Stimulated activated naive CD8-positive, alpha-beta T cell treated with anti-CD3 and anti-CD28 coated beads, Interleukin-15, amount 100 ng/mL, for 72 hours (primary cell): ENCODE measurements at places on chromosomes 3 and 15.

- DNase-seq = no peak
Observed at GRCh38 chr15:80777137-80777536, 2.0 kb upstream of the CEMIP start.

DNA sequence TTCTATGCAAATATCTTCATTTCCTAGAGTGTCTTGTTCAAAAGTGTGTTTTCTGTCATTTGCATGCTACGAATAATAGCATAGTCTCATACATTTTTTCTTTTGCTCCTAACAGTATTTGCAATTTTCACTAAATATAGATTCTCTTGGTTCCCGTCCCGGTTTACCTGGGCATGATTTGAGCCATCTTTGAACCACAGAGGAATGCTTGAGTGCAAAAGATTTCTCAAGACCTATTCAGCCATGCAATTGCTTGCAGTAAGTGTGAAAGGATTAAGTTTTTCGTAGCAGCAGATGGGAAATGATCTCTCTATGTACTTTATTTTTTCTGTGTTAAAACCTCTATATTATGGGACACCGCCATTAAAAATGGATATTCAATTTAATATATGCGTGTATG, 733.0 kb downstream of the ZPLD1 start:
- DNase-seq = no peak

DNA sequence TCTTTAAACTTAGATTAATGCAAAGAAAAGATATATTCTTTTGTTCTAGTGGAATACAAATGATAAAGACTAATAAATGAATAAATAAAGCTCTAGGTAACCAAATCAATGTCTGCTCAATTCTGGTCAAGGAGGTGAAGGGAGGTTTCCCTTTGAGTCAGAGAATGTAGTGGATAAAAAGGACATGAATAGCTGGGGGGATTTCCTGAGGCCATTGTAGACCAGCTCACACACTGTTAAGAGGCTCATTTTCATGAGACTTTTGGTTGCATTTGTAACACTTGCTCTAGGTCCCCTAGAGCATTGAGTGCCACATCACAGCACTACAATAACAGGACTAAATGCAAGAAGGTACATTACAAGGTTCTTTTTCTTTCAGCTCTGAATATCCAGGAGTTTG, 170.7 kb downstream of the TIGIT start:
- no peak for DNase-seq

DNA sequence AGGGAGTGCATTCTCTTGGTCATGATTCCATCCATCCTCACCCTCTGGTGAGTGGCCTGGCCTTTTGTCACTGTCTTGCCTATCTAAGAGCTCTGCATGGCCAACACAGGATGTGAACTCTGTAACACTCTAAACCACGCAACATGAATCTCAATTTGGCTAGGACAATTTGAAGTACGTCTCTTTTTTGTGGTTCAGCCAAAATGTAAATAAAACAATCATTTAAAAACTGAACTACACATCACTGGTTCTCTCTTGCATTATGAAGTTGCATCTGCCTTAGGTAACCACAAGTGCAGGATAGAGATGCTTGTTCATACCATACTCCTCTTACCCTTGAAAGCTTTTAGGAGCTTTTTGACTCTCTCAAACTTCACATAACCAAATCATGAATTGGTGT, 27.3 kb downstream of the CCR3 start:
- no peak for DNase-seq

DNA sequence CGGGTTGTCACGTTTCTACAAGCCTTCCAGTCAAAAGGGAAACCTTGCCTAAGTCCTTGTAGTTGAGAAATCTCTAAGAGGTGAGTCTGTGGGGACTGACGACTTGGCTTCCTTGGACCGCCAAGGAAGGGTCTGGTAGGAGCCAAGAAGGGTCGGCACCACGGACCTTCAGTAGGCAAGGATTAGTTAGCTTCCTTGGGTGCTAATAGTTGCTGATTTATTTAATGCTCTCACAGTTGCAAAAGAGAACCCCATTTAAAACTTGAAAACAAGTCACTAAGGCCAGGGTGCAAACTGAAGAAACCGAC, 361 bp upstream of the LCMT2 start:
- DNase-seq = no peak

GRCh38 chr15:74252291-74252690, 16.2 kb downstream of the CCDC33 start:
- DNase-seq = no peak

DNA sequence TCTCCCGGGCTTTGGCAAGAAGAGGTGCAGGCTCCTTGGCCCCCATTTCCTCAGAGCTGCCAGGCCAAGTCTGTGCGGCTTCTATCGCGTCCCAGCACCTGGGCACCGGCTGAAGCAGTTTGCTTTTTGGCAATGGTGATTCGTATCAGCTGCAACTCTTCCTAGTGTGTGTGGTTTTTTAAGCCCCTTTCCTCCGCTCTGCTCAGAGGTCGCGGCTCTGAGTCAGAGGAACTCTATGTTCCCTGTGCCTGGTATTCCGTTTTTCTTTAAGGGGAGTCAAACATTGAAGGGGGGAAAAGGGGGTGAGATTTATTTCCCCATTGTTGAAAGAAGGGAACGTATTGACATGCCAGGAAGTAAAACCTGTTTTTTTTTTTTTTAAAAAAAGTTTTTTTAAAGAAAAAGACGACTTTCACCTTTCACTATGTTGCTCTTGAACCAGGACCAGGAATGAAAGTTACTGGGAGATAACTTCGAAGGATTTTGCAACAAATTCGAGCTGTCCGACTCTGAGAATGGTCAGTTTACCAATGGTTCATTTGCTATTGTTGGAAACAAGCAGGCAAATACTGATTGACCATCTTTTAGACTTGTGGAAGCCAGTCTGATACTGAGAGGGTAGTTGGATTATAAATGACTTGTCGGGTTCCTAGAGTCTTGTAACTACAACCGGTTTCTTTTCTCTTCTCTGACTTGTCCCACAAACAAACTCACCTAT, 1.1 kb downstream of the ARMC8 start:
- DNase-seq = peak; percentile 41

DNA sequence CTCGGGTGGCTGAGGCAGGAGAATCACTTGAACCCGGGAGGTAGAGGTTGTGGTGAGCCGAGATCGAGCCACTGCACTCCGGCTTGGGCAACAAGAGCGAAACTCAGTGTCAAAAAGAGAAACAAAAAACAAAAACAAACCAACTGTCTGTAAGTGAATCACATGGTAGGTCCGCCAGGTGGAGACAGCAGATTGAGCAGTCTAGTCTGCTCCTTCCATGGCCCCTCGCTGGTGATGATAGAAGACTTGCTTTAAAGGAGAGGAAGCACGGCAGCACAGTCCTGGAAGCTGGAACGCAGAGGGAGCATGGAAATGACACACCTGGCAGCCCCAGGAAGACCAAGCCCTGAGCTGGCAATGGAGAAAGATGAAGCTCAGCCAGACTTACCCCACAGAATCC, 31.4 kb upstream of the MGLL start:
- DNase-seq = no peak

DNA sequence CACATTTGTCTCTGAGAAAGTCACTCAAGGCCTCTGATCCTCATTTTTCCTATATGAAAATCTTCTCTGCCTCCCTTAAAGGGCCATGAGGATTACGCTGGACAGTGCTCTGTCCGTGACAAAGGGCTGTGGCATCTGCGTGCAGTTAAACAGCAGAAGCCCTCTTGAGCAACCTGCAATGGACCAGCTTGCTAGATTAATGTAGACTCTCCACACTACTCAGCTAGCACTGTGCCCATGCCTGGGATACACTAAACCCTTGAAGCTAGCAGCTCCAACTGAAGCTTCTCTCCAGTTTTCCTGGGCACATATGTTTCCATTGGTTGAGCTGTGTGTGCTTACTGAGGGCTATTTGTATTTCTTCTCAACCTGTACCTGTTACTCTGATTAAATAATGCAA, 303.8 kb downstream of the RPLP1 start:
- DNase-seq = no peak

- DNase-seq = no peak
Observed at GRCh38 chr3:148643389-148643840, 54.3 kb upstream of the AGTR1 start.

GRCh38 chr15:53307952-53308624, 451.4 kb downstream of the WDR72 start:
- DNase-seq = no peak

GRCh38 chr3:152243301-152243711, 25.4 kb upstream of the MBNL1 start:
- DNase-seq = no peak

GRCh38 chr3:51354731-51355615, 30.1 kb upstream of the MANF start:
- DNase-seq = no peak

GRCh38 chr3:42210726-42211125, 55.3 kb downstream of the CCK start:
- no peak for DNase-seq

GRCh38 chr3:68861521-68861920, 70.8 kb downstream of the TAFA4 start:
- no peak for DNase-seq

GRCh38 chr15:88949734-88950400, 36.7 kb upstream of the MFGE8 start:
- DNase-seq = no peak

- DNase-seq = no peak
Observed at GRCh38 chr15:62417439-62417838, 252.4 kb upstream of the C2CD4B start.

DNA sequence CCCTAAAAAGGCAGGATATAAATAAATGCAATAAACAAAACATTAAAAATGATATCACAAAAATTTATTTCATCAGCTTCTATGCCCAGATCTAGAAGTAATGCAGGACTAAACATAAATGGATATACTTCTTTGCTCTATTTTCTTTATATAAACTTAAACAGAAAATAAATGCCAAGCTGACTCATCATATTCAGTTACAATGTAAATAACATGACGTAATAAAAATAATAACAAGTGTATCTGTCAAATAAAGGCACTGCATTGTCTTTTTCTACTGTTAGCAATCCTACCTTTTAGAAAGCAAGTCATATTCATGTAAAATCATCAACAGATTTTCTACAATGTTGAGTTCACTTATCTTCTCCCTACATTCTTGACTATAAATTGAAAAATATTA, 61.6 kb downstream of the NEK10 start:
- DNase-seq = no peak

GRCh38 chr3:42946050-42946449, 33.1 kb upstream of the GASK1A start:
- no peak for DNase-seq

GRCh38 chr3:179149951-179150350, 1.8 kb downstream of the PIK3CA start:
- DNase-seq = no peak

DNA sequence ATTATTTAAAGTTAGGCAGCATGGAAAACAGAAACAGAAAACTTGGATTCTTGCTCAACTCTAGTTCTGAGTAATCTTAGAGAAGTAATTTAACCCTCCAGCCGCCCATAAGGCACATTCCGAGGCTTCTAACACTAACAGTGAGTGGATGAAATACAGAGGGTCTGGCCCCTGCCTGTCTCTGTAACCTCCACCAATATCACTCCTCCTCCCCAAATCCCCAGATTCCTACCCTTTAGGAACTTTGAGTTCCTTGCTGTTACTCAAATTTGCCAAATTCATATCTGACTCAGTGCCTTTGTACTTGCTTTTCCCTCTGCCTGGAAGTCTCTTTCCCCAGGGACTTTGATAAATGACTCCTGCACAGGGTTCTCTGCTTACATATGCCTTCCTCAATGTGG, 112.5 kb upstream of the TGFBR2 start:
- no peak for DNase-seq

DNA sequence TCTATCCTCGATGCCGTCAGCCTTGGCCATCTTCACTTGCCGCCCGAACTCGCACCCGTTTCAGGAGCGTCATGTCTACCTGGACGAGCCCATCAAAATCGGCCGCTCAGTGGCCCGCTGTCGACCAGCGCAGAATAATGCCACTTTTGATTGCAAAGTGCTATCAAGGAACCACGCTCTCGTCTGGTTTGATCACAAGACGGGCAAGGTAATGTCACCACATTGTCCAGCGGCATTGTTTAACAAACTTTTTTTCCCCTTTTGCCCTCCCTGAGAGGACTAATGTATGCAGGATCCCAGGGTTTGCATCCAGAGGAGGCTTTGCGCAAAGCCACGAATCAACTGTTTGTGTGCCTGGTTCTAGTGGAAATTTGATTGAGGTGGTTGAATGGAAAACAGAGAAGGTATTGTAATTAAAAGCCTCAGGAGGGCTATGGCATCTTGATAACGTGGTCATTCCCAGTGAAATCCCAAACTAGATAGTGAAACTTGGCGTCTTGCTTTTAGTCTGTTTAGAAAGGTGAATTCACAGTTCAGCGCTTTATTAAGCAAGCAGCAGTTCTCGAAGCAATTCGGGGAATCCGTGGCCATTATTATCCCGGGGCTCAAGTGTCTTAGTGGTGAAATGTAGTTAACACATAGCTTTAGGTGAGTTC, 1.7 kb downstream of the SLMAP start:
- no peak for DNase-seq

- DNase-seq = no peak
Observed at GRCh38 chr3:126448136-126448892, 27.4 kb downstream of the ZXDC start.

DNA sequence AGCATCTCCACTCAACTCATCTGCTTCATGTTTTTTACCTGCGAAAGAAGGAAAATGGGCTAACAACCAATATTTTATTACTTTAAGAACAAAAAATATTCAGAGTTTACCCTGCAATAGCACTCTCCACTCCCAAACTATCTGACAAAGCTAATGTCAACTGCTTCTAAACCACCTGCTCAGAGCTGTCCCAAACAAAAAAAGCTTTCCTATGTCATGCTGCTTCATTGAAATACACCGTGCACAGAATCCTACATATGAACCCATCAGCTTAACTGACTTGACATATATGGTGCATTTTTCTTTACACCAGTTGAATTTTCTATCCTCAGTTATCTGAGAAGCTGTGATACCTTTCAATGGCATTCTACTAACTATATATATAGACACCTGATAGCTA, 16.5 kb downstream of the SLTM start:
- DNase-seq = no peak

DNA sequence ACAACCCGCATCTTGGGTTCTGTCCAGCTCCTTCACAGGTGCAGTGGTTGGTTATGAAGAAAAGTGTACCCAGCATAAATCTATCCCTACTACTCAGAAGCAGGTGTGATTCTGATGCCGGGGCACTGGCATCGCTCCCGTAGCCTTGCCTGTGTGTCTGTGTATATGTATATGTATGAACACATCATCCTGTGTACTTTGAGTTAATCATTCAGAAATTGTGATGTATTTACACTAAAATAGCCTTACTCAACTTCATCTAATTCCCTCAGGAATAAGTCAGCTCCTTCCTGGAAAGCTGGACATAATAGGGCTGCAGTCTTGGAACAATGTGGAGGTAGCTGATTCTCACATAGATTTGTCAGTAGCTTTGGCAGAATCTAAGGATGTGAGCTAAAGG, 6.7 kb upstream of the ZBED2 start:
- DNase-seq = no peak

DNA sequence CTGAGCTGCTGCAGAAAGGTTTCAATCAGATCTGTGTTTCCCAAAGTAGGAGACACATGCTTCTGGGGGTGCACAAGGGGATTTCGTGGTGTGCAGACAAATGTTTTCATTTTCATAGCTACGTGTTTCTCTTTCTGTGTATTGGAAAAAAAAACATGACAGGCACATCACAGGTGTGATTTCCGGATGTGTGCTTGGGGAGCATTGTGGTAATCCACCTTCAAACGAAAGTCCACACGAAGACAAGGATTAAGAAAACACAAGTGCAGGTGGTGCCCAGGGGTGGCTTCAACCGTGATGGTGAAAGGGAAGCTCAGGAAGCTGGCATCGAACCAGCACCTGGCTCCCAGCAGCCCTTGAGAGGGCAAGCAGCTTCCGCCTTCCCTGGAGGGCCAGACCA, 164.6 kb upstream of the LINGO1 start:
- DNase-seq = no peak
